ENCODE measurements at places on chromosomes 3 and 15. TPM values are rescaled to one million over a fixed set of nuclear protein-coding genes. Genes with fewer than 3 reads are reported as not detected.

CORO2B gene
- polyA plus RNA-seq, result 23.2 TPM

SHF gene
- polyA plus RNA-seq, result 17.7 TPM

DNA sequence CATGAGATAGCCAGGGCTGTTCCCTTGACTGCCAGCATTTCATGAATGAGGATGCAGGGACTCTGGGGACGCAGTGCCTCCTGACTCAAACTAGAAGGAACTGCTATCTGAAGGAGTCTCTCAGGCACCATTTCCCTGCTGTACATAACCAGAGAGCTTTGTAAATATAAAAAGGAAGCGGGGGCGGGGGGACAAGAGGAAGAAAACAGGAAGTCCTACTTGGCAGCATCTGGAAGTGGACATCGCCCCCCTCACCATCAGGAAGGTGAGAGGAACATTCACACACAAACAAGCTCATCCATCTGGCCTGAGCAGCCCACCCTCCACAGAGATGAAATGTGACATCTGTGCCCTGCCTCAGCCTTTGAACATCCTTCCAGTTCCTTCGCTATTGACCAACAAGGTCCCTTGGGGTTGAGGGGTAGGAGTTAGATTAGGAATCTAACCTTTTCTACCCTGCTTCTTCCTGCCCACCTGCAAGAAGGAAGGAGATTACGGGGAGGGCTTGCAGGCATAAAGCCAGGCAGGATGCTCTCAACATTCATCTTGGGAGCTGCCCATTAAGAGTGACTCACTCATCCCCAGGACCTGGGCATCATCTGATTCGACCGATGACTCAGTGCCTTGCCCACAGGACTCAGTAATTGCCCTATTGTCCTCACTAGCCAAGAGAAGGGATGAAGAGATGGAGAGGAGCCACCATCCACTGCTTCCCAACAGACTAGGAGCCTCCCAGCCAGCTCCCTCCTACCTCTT is 31.9 kb downstream of the SH3BP5 start:
- DNase-seq, result no peak

DNA sequence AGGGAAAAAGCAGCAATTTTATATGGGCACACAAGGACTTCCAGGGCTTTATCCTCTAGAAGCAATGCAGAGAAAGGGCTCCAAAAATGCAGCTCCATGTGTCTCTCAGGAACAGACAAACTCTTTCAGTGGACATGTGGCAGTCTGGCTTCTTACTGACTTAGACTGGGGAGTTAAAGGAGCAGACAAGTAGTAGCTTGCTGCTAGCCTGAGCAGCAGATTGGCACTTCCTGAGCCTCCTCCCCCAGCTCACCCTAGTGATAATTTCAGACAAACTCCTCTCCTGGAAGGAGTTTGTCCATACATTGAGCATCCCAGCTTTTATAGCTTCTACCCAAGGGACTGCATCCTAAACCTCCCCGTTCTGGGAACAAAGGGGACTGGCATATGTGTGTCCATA is 101.7 kb upstream of the MANF start:
- DNase-seq, result no peak

DNA sequence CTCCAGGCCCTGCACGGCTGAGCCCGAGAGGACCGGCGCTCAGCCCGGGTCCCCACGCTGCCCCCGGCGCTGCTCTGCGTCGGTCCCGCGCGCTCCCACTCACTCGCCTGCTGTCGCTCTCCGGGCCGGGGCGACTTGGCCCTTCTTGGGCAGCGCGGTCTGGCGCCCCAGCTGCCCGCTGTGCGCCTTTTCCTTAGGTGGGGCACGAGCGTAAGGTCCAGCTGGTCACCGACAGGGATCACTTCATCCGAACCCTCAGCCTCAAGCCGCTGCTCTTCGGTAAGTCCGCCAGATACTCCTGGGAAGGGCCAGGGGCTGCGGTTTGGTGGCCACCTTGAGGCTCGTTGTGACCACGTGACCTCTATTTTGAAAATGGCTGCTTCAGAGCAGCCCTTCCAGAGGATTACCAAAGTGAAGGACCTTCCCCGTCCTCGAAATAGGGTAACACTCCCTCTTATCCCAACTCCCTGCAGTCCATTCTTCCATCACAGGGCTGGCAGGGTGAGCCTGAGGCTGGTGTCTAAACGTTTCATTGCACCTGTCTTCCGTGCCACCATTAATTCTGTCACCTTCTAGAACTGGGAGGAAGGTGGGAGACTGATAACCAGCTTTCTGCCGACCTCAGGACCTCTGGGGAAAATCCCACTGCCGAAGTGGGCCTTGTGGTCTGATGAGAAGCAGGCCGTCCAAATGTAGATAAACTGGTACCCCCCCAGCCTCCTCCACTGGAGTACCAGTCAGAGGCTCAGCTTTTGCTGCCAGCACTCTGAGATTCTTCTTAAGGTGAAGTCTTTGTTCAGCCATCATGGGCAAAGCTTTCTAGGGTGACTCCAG is 812 bp downstream of the P4HTM start:
- DNase-seq, result no peak

DUSP7 gene
- polyA plus RNA-seq, result 19.2 TPM

- no peak for DNase-seq
Measured at GRCh38 chr15:34126522-34126921, 24.6 kb downstream of the PGBD4 start.

FAM81A gene
- polyA plus RNA-seq, result 19.0 TPM

- no peak for DNase-seq
Measured at GRCh38 chr15:51765751-51766150, 14.4 kb downstream of the TMOD2 start.

ZNF385D gene
- polyA plus RNA-seq, result 17.9 TPM

GRCh38 chr3:126961191-126961790 is 21.6 kb upstream of the PLXNA1 start:
- no peak for DNase-seq

All from left renal cortex interstitium (tissue), 4 donors.